Activated T-helper 17 cell treated with anti-CD3 and anti-CD28 coated beads, Interleukin-2, amount 50 U/mL, for 72 hours (primary cell): ENCODE measurements at places on chromosomes 2 and 18. TPM values are rescaled to one million over a fixed set of nuclear protein-coding genes. Genes with fewer than 3 reads are reported as not detected.

DNA sequence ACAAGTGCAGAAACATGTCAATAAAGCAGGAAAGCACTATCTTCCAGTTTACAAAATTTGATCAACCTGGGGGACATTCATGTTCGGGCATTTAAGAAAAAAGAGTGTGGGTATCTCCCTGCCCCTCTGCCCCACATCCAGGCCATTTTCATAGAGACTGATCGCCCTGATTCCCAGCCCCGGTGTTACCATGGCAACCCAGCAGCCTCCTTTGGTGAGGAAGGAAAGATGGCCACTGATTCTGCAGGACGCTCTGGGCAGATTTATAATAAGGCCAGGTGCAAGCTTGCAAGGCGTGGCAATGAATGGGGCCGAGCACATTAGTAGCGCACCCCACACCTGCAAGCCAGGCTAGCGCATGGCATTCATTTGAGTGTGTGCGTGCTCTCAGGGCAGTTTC is 36.7 kb upstream of the ARL4C start:
- no peak for ATAC-seq

The RIT2 gene
- total RNA-seq, result not detected

- ATAC-seq, result no peak
Measured at GRCh38 chr2:198638577-198638976, 819.2 kb downstream of the SATB2 start.

- ATAC-seq, result no peak
Measured at GRCh38 chr2:211468217-211468616, 911.8 kb downstream of the CPS1 start.

The ZAP70 gene
- 233 TPM for total RNA-seq

GRCh38 chr18:40056079-40056692 is 1898.8 kb upstream of the PIK3C3 start:
- ATAC-seq, result no peak

GRCh38 chr2:116450990-116451389 is 1363.5 kb upstream of the DDX18 start:
- ATAC-seq, result no peak

- no peak for ATAC-seq
Measured at GRCh38 chr2:47198985-47199451, 43.9 kb upstream of the STPG4 start.

DNA sequence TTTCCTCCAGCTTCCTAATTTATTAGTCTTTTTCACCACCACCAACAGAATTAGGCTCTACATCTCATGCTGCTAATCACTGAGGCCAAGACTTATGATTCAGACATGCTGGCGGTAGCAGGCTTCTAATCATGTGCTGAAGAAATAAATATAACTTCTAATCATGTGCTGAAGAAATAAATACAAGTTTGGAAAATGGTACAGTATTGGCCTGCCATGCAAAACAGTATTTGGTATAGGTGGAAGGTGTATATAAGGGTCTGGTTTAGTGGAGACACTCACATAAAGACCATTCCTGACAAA is 240.7 kb downstream of the TGIF1 start:
- ATAC-seq, result no peak

The MEP1B gene
- 0.13 TPM for total RNA-seq

- ATAC-seq, result peak; percentile 4
Measured at GRCh38 chr2:27664154-27664574, 475 bp downstream of the SLC4A1AP start.

The CYS1 gene
- total RNA-seq, result not detected

- ATAC-seq, result no peak
Measured at GRCh38 chr2:95079199-95079683, 42.4 kb downstream of the MRPS5 start.

The LIMS1 gene
- total RNA-seq, result 146 TPM

The MRO gene
- total RNA-seq, result not detected

The ZNF514 gene
- 13.8 TPM for total RNA-seq

The CNTNAP5 gene
- total RNA-seq, result not detected

DNA sequence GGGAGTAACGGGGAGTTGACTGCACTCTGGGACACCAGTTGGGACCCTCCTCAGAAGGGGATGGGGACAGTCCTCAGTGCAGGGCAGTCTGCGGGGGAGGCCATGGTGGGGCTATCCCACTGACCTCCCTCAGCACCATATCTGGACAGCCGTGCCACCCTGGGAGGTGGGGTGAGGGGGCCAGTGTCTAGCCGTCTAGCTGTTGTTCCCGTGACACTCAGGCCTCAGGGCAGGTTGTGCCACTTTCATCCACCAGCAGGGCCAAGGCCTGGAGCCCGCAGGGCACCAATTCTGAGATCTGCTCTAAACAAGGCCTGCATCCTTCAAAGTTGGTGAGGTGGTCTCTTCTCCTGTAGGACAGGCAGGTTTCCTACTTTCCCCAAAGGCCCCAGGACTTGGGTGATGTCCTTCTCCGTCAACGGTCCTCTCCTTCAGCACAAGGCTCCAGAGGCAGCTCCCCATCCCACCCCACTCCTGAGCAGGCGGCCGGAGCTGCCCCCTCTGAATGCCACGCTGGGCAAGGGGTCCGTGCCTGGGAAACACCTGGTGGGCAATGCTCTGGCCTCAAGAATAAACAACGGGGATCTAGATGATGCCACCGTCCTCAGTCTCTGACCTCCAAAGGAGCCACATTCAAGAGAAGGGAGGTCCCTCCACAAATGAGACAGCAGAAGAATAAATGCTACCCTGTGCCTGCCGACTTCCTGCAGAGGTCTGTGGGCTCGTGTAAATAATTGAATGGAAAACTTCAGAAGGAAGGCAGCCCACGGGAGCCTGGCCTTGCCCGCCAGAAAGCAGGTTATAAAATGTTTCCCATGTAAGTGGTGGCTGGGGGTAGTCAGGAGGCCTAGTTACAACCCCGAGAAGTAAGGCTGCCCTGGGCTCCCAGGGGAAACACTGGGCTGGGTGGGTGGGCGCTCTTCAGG is 42.8 kb upstream of the PTMA start:
- no peak for ATAC-seq

GRCh38 chr2:188746727-188747126 is 227.4 kb upstream of the COL3A1 start:
- ATAC-seq, result no peak

The COL5A2 gene
- 0.32 TPM for total RNA-seq

DNA sequence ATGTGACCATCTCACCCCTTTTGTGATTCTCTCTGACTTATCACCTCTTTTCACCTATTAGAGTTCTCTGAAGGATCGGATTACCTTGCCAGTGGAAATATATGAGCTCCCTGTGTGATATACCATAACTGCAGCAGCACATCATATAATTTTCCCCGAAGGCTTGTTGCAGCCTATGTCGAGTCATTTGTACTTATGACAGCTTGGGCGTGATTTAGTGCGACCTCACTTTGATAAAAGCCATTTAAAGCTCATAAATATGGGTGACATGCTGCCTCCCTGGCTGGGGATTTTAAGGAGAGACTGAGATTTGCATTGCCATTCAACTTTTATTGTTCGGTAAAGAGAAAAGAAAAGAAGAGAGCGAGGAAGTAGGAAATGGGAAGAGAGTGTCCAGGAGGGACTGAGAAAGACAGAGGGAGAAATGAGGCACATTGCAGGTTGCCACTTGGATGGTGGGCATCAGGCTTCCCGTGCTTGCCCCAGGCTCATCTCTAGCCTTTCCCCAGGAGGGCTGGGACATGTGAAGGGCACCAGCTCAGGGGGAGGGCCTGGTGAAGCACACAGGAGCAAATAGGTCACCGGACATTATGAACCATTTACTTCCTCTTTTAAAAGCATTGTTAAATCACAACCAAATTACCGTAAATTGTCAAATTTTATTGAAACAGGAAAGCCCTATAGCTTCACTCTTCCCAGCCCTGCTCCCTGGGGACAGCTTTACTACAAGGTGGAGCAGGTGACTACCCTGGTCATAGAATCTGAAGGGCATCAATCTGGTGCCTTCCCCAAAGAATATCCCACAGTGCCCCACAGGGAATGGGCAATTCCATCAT is 161.3 kb downstream of the SETBP1 start:
- no peak for ATAC-seq

DNA sequence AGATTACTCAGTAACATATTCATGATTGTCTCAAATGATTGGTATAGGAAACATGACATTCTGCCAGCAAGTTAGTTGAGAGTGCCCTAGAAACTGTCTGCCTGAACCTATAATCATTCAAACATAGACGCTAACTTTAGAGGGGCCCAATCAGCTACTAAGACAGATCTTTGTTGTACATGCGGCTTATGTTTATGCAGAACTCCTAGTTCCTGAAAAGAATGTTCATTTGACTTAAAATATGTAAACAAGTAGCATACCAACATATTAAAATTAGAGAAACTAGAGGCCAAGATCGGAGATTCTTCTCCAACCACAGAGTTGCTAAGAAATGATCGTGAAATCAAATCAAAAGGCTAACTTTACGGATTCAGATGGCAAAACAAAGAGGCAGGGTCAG is 4.2 kb upstream of the METAP1D start:
- no peak for ATAC-seq

GRCh38 chr2:46548103-46548486 is 68.7 kb downstream of the TMEM247 start:
- no peak for ATAC-seq

DNA sequence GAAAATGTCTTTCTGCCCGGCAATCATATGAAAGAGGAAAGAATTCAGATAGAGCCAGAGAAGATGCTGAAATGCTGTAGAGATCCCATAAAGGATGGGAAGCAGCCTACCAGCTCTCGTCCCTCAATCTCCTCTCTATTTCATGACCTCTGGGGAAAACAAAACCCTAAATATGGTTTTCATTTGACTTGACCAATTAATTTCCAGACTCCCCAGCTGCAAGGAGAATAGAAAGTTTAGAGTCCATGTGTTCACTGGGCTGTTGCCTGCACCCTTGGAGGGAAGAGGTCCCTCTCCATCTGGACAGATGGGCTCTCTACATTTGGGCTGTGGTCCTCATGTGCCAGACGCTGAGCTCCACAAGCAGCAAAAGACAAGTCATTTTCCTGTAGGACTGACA is 40.6 kb downstream of the CAPN13 start:
- no peak for ATAC-seq

DNA sequence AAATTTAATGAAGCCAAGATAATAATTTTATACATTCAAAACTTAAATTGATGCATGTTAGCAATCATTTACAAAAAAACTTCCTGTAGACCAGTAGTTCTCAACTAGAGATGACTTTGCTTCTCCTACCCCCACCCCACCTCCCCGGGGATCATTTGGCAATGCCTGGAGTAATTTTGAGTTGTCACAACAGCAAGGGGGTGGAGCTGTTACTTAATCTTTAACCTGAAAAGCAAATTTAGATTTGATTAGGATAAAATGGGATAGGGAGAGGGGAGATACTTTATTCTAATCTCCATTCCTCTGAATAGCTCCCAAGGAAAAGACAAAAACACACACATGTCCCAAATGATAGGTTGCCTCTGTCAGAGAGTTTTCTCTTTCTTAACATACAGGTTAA is 4.2 kb downstream of the SLC40A1 start:
- no peak for ATAC-seq

GRCh38 chr2:224851811-224852210 is 135.6 kb upstream of the CCDC195 start:
- ATAC-seq, result no peak

The GREB1 gene
- 0.95 TPM for total RNA-seq

- ATAC-seq, result no peak
Measured at GRCh38 chr18:78144669-78145068, 834.9 kb upstream of the SALL3 start.

DNA sequence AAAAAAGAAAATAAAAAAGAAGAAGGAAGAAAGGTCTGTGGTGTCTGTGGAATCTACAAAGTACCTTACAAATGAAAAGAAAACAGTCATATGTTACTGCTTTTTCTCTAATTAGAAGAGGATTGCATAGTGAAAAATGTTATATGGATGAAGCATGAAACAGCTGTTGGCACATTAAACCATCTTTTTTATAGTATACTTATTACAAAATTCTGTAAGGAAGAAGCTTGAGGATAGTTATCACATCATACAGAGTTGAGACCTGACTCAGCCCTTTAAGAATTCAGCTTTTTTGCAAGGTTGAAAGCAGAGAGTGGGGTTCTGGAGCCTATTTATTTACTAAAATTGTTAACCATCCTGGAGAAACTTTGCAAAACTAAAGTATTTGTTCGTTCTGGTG is 222.7 kb downstream of the PHLPP1 start:
- ATAC-seq, result no peak

The BUB1 gene
- total RNA-seq, result 94.7 TPM

GRCh38 chr2:61443342-61444041 is 27.4 kb downstream of the USP34 start:
- ATAC-seq, result peak; percentile 87

The SPDYA gene
- 2.1 TPM for total RNA-seq

DNA sequence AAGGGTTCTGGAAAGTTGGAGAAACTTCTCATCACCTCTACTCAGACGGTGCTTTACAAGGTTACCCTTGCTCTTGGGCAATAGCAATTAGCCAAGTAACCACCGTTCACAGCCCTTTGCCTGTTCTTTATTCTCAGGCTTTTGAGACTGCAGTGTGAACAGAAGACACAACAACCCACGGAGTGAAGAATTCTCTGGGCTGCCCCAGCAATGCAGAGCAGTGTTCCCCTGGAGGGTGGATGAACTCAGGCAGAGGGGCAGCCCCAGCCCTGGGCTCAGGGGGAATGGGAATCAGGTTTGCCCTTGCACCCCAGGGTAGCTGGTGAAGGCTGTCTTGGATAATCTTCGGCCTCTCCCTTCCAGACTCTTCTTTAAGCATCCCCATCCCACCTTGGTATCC is 69.1 kb downstream of the MCFD2 start:
- no peak for ATAC-seq

DNA sequence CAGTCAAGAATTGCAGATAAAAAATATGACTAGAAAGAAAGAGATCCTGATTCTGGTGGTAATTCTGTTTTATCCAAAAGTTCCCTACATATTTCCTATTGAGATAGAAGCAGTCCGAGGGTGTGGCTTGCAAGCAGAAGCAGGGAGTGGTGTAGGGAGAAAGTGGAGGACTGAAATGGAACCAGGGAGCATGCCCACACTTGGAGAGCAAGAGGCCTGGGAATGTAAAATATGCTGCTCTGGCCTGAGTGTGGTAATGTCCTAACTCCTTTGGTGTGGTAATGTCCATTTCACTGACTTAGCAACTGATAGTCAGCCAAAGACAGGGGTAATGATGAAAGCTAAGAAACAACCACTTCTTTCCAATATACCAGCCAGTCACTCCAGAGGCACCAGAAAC is 30.1 kb upstream of the FMNL2 start:
- no peak for ATAC-seq

DNA sequence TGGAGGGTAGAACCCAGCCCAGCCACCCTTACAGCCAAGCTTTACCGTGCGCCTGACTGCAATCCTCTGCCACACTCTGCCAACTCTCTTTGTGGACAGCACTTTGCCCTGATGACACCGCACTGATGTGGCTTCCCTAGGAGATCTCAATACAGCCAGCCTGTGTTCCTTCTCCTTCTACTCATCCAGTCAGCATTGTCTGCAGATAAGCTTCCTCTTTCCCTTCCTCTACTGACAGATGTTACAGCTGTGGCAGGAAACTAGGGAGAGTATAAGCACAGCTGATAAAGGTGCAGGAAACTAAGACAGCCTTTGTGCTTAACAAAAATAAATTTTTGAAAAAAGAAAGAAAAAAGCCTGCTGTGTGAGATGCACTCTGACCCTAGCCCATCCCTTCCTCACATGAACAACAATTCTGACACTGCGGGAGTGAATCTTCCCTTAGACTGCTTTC is 25.0 kb downstream of the CEP68 start:
- ATAC-seq, result no peak
